SK-MEL-5 (cell line): ENCODE measurements at places on chromosomes 16 and 17. TPM values are rescaled to one million over a fixed set of nuclear protein-coding genes. Genes with fewer than 3 reads are reported as not detected.
A peak's percentile ranks its signal among the peaks of the same experiment; 100 is the strongest.

DNA sequence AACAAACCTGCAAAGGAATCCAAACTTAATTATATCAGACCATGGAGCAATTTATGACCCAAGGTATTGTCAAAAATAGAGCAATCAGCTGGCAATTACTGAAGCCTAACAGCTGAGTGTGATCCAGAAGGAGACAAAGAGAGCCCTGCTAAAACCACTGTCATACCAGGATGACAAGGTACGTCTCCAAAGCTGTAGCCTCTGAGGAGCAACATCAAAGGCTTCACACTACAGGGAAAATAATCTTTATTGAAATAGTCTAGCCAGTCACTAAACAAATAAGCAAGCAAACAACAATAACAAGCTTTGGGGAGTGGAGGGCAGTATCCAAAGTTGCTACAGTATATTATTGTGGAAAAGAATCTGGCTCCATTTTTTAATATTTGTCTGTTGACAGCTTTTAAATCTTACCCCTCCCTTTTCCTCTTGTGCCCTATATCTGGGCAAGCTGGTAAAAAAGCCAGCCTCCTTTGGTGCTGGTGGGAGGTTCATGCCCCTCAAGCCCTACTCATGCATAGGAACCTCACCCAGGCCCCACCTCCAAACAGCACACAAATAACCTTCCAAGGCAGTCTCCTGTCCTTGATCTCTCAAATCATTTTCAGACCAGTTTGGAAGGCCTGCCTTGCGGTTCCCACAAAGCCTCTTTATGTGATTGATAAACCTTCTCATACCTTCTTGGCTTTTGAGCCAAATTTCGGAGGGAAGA, 73.7 kb downstream of the ITFG1 start:
- no peak for DNase-seq

GRCh38 chr16:89952049-89952448, 3.5 kb downstream of the DEF8 start:
- DNase-seq: no peak

GRCh38 chr17:75182319-75182568, 515 bp downstream of the SUMO2 start:
- DNase-seq: no peak

- DNase-seq: no peak
Measured at GRCh38 chr16:72241008-72241407, 69.1 kb upstream of the PMFBP1 start.

- no peak for DNase-seq
Measured at GRCh38 chr17:77608431-77608830, 350.1 kb upstream of the TNRC6C start.

GRCh38 chr16:14502932-14503741, 126.9 kb downstream of the PARN start:
- DNase-seq: no peak

GRCh38 chr16:89922884-89923639, at the start of gene TUBB3:
TUBB3 (plus strand) TSS chr16:89923342; CDS start chr16:89923402, 60 bp downstream.
- peak; percentile 74 for DNase-seq

GRCh38 chr17:51608251-51608933, 348.0 kb downstream of the UTP18 start:
- no peak for DNase-seq

DNA sequence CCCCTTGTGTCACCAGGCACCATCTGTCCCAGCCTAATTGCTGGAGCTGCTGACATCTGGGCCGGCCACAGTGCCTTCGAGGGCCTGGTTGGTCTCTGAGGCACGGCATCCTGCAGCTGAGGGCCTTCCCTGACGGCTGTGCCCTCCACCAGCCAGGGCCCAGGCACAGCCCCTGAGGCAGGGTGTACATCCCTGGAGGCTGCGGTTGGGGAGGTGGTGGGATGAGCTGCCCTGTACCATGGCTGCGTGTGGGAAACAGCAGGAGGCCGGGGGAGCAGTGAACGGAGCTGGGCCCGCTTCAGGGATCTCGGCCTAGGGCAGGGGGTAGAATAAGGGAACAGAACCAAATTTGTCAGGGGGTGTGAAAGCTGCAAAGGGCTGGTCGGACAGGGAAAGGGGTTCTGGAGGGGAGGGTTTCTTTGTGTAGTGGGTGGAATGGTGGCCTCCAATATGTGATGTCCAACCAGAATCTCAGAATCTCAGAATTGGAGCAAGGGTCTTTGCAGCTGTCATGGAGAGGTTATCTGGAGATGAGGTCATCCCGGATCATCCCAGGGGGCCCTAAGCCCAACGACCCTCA, 10.0 kb upstream of the SLC38A10 start:
- DNase-seq: no peak

DNA sequence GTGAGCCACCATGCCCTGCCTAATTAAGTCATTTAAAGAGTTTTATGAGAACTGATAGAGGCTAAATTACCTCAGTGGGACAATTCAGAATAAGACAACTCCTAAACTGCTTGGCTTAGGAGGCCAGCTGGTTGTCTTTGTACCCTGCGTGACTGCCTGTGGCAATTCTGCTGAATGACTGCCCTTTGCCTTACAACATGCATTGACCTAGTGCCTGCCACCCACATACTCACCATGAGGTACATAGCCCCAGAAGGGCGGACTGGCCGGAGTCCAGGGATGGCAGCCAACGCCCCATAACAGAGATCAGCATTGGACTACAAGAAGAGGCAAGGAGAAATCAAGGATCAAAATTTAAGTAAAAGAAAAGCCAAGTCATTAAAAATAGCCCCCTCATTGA, 7.3 kb downstream of the TAT start:
- no peak for DNase-seq

The NPTX1 gene
- total RNA-seq: 0.18 and 0.29 TPM in 2 replicates

The PLD6 gene
- total RNA-seq: 4.3 and 4.7 TPM in 2 replicates
